ENCODE measurements at places on chromosomes 12 and 14.

DNA sequence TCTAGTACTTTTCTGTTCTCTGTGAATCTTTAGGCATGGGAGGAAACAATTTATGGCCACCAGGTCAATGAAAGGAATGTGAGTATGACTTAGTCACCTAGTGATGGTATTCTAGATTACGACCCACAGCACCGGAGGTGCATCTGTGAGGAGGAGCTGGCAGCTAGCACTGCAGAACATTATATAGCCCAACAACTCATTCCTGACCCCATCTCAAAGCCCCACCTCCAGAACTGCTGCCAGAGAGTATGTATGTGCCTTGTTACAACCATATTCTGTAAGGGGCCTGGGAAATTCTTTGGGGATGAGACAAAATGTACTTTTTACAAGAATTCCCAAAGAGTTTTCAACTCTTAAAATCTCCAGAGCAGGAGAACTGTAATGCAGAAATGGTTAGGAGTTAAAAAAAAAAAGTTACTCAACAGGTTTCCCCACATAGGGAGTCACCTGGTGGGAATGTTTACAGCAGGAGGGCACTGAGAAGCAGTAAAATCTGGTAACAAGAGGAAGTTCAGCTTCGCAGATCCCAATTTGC lies 34.9 kb upstream of the CERS5 start:
- no peak for DNase-seq
- no peak overlapping the region for H3K4me3 ChIP-seq
- H3K27me3 ChIP-seq, result no peaks in the 10 kb centered on the region
- H3K36me3 ChIP-seq, result peaks cover 15% of the 10 kb centered on the region

DNA sequence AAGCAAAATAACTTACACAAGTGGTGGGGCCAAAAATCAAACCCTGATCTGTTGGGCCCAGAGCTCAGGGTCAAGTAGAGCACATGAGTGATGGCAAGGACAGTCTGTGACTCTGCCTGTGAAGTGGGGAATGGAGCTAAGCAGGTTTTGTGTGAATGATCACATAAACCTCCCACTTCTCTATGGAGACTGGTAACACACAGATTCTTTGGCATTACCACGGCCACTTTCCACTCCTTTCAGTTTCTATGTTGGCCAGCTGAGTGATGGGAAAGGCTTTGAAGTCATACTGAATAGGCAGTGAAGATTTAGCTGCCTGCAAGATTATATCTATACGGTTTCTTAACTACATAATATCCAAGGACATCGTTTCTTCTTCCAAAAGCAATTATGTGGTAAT lies 97.9 kb downstream of the ARMH4 start:
- no peak for DNase-seq
- no peaks in the 10 kb centered on the region for H3K36me3 ChIP-seq
- H3K4me3 ChIP-seq, result no peak overlapping the region
- H3K27ac ChIP-seq, result no peak overlapping the region
- no peaks in the 10 kb centered on the region for H3K4me1 ChIP-seq

DNA sequence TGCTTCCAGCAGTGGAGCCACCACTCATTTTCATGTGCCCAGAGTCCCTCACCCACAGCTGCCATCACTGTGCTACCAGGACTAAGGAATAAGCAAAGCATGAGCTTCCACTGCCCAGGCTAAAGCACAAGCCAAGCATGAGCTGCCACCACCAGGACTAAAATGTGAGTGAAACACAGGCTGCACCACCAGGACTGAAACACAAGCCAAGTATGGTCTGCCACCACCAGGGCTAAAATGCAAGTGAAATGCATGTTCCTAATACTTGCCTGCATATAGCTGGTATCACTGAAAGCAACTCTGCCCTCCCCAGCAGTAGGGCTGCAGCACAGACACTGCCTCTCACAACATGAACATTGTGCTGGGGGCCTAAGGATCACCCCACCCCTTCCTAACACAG lies 30.0 kb downstream of the CEP83 start:
- no peak overlapping the region for H3K4me3 ChIP-seq
- H3K36me3 ChIP-seq, result peaks cover 45% of the 10 kb centered on the region
- DNase-seq, result peak; percentile 13

DNA sequence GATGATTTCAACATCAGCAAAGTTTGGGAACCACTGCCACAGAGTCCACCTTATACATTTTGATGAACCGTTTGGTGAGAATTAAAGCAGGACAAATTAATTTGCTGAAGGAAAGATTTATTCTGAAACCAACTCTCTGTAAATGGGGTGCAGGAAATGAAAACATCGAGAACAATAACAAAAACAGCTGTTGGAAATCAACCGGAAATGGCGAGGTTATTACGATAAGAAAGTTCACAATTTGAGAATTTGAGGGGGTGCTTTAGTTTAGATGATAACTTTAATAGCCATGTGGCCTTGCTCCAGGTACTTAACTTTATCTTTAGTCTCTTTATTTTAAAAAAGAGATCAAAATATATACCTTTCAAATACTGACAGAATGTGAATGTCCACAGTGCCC lies 56.7 kb downstream of the KCNJ8 start:
- peaks cover 9% of the 10 kb centered on the region for H3K27me3 ChIP-seq
- H3K27ac ChIP-seq, result no peak overlapping the region
- H3K4me1 ChIP-seq, result no peaks in the 10 kb centered on the region
- H3K36me3 ChIP-seq, result no peaks in the 10 kb centered on the region

DNA sequence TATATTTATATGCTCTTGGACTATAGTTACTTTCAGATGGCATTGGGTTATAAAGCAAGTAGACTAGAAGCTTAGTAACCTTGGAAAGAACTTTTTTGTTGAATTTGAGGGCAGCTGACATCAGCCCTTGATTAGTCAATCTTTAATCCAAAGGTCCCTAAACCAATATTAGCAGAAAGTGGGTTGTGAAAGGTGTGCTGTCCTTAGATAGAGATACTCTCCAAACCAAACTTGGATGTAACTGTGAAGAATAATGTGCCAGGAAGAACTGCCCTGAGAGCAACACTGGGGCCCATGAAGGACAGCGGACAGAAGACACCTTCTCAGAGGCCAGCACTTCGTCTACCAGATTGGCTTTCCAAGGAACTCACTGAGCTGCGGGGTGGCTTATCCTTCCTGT lies 10.6 kb downstream of the CD163 start:
- H3K4me1 ChIP-seq, result peaks cover 5% of the 10 kb centered on the region
- no peak for DNase-seq
- no peak overlapping the region for H3K27ac ChIP-seq
- H3K4me3 ChIP-seq, result no peak overlapping the region
- peaks cover 19% of the 10 kb centered on the region for H3K27me3 ChIP-seq

Data from activated T-cell treated with anti-CD3 and anti-CD28 coated beads, Interleukin-2, amount 50 U/mL, for 72 hours (primary cell).